ENCODE measurements at places on chromosomes 6 and 20.

GRCh38 chr6:9957215-9957759, 457.6 kb downstream of the TFAP2A start:
- DNase-seq: no peak

- no peak for DNase-seq
Observed at GRCh38 chr20:8020314-8021079, 936 bp upstream of the TMX4 start.

- no peak for DNase-seq
Observed at GRCh38 chr20:17287503-17287902, 60.7 kb downstream of the PCSK2 start.

DNA sequence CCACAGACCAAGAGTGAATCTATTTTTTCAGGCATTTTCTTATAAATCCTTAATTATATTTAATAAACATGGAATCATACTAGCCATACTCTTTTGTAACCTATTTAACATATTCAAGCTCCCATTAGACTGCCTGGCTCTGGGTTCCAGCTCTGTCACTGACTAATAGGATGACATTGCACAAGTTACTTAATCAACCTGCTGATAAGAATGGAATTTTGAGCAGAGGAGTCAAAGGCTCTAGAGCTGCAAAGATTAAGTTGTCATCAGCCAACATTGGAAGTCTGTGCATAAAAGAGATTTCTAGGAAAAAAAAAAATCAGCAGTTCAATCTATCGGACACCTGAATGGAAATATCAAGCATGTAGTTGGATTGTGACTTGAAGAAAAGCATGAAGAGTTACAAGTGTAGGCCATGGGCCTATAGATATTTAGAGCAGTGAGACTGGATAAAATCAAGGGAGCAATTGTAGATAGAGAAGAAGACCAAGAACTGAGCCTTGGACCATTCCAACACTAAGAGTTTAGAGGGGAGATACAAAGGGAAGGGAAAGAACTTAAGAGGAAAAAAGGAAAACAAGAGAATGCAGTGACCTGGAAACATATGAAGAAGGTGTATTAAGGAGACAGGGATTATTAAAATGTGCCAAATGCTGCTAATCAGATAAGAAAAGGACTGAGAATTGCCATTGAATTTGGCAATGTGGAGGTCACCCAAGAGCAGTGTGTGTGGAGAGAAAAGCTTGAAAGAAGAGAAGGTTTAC, 11.0 kb upstream of the HINT3 start:
- DNase-seq: no peak

DNA sequence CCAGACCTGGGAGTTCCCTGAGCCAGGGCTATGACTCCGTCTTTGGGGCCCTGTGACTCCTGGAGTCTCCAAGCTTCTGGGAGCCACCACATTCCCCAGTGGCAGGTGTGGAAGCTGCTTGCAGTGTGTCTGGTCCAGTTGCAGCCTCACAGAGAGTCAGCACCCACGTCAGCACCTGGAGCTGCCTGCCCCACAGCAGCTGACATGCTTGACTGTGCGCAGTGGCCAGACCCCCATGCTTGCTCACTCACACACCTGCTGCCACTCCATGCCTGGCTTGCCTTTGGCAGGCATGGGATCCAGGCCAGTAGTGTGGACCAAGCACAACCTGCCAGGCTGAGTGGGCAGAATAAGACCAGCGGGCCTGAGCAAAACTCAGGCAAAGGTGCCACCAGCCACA, 31.0 kb upstream of the ASIP start:
- no peak for DNase-seq

DNA sequence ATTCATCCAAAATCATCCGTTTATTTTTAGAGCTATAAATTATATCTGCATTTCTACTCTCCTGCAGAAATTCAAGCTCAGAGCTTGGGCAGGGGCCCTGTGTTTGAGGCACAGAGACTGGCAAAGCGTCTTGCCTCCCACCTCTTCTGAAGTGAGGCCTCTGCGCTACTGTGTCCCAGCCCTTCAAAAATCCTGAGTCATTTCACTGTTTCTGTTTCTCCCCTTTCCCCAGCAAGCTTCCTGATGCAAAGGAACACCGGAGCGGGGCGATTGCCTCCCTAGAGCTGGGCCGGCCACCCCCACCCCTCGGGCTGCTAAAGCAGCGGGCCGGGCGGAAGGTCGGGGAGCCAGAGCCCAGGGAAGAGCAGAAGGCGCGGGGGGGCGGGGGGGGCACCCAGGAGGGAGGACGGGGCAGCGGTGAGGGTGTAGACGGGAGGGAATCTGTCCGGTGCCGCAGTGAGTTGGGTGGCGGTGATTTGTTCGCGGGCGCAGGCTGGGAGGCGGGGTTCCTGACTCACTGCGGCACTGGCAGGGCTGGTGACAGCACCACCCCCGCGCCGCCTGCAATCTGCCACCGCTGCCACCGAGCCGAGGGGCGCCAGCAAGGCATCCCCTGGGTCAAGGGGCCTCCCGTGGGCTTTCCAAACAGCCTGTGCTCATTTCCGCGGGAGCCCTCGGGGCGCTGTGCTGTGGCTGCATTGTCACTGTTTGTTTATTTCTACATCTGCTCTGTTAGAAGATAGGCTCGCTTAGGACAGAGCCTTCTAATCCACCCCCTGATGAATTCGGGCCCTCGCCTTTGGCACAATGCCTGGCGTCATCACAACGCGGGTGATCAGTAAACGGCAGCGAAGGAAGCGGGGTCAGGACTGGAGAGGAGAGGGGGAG, 46.5 kb upstream of the SNAP25 start:
- DNase-seq: peak; percentile 62

DNA sequence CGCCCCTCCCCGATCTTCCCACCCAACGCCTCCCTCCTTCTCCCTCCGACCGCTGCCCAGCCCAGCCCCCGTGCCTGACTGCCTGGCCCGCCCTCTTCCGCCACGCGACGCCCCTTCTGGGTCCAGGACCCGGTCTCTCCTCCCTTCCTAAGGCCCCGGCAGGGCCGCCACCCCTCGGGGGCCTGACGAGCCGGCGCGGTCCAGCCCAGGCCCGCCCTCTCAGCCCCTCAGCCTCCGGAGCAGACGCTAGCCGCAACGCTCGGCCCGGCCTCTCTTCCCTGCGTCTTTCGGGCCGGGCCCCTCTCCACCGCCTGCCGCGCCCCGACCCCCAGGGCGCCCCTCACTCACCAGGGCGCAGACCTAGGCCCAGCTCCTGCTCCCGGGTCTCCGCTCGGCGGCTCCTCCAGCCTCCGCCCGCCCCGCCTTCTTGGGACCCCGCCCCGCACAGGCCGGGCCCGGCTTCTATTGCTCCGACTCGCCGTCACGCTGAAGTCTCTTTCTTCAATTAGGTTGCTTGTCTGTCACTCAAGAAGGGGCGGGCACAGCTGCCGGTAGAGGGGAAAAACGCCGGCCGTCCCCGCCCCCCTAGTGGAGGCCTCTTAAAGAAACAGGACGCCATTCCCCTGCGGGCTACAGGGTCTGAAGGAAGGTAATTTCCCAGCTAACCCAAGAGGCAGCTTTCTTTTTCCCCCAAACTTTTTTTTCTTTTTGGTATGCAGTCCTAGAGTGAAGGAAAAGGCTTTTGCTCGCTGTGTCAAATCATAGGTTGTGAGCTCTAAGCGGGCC, at the start of gene ELMO2:
Gene ELMO2 (minus strand): TSS at position 416 of the 786 bp plus-strand sequence. CDS start 12,133 bp downstream, outside the sequence.
- DNase-seq: peak; percentile 99

DNA sequence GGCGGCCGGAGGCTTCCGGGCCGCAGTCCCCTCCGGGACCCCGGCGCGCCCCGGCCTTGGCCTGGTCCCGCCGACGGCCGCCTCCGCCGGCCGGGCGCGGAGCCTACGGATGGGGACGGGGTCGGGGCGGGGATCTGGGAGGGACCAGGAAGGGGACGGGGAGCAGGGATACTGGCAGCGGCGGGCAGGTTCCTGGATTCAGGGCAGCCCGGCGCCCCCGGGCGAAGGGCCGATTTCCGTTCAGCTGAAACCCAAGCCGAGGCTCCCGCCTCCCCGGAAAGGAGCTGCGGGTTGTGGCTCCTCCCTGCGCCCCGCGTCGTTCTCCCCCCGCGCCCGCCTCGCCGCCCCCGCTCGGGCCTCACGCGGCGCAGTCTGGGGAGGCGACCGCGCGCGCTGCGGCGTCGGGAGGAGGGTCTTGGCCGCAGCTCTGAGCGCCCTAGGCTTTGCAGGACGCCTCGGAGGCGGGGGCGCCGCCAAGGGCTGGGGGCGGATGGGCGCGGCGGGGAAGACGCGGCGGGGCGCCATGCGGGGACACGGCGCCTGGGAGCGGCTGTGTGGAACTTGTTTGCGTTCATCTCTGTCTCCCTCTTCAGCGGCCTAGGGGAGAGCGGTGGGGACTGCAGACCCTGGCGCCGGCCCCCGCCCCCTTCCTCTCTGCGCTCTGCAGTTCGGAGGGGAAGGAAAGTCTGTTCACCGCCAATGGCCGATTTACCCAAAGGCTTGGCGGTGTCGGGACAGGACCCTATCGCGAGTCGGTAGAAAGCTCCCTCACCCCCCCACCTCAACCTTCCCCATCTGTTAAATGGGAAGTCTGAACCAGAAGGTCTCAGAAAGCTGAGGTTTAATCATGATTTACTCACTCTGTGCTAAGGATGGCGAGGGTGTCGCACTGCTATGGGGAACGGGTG, 22.7 kb upstream of the TMEM181 start:
- DNase-seq: no peak

DNA sequence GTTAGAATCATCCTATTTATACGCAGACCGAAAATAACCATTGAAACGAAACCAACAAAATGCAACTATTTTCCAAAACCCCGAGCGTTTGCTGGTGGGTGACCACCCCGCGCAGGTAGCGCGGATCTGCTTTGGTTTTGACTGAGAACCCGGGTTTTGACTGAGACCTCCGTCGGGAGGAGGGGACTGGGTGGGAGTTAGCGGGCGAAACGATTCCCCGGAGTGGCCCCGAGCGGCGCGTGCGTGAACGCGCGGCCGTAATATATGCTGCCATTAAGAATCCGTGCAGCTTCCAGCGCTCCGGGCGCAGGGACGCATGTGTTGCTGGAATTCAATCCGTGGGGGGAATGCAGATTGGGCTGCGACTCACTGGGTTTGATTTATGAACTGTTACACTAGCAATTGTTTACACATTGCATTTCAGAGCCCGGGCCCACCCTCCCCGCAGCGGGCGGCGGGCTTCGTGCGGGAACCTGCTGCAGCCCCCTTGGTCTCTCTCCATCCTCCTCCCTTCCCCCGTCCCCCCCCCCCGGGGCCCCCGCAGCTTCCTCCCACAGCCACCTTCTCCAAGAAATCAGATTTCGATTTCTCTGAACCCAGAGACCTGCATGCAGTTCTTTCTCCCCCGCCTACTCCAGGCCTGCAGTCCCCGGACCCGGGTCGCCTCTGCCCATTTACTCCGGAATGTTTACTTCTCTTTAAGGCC, 9.9 kb downstream of the NRN1 start:
- no peak for DNase-seq

DNA sequence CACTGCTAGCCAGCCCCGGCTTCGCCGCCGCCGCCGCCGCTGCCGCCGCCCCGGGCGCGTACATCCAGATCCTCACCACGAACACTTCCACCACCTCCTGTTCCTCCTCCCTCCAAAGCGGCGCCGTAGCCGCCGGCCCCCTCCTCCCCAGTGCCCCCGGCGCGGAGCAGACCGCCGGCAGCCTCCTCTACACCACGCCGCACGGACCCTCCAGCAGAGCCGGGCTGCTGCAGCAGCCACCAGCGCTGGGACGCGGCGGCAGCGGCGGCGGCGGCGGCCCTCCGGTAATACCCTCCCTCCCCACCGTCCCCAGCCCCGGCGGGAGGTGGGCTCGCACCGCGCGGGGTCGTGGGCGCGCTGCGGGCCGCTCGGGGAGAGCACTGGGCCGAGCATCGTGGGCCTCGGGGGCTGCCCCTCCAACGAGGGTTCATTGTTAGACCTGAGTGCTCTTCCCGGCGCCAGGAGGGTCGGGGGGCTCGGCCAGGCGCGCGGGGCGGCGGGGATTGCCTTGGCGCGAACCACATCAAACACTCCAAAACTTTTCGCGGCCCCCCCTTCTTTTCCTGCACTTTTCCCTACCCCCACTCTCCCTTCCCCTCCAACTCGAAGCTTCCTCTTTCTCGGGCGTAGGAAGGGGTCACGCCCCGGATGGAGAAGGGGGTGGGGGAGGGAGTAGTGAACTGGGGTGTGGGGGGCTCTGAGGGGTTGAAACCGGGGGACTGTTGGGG, 827 bp downstream of the E2F3 start:
- DNase-seq: no peak

DNA sequence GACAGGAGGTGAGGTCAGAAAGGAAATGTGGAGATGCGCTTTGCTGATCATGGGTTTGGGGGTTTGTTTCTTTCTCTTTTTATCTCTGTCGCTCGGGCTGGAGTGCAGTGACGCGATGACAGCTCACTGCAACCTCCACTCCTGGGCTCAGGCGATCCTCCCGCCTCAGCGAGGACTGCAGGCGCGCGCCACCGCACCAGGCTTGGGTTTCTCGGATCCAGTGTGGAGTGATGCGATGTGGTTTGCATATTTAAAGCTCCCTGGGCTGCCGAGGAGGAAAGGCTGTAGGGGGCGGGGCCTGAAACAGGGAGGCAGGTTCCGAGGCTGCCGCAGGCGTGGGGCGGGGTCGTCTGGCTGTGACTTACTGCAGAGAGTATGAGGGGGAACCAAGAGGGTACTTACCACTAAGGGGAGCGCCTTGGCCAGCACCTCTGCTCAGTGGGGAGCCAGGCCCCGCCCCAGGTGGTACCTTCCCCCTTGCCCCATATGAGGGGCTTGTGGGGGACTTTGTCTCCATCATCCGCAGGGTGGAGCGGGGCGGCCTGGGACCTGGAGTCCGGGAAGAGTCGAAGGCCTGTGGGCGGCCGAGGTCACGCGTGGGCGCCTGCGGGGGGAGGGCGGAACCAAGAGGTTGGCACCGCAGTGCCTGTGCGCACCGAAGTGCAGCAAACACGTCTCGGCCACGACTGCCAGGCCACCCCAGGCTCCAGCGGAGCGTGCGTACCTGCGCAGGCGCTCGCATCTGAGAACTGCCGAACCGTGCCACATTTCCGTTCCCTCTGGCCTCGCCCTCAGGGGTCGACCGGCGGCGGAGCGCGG, 12.7 kb upstream of the BAK1 start:
- no peak for DNase-seq

DNA sequence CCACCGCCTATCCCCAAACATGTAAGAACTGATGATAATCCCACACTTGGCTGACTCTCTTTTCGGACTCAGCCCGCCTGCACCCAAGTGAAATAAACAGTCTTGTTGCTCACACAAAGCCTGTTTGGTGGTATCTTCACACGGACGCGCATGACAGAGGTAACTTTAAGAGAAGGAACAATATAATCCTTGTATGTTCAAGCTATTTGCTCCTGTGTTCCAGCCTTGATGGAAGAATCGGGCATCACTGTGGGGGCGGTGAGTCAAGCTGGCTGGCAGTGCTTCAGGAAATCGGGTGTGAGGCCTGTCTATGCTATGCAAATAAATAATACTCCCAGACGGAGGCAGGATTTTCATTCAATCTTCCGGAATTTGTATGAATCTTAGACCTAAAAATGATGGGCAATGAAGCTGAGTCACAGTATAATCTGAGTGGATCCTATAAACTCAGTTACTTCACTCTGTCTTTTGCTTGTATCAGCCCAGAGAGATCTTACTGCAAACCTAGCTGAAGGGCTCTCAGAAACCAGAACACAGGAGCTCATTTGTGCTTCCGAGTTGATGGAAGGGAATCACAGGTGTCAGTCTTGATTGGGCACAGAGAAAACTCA, 45.2 kb upstream of the NT5E start:
- no peak for DNase-seq

GRCh38 chr6:80938131-80938530, 814.4 kb downstream of the TENT5A start:
- DNase-seq: no peak

GRCh38 chr20:38214256-38215193, 46.0 kb downstream of the KIAA1755 start:
- no peak for DNase-seq
